Type B pancreatic cell (in vitro differentiated cells): ENCODE measurements at places on chromosomes 1 and 21.
A peak's percentile ranks its signal among the peaks of the same experiment; 100 is the strongest.

DNA sequence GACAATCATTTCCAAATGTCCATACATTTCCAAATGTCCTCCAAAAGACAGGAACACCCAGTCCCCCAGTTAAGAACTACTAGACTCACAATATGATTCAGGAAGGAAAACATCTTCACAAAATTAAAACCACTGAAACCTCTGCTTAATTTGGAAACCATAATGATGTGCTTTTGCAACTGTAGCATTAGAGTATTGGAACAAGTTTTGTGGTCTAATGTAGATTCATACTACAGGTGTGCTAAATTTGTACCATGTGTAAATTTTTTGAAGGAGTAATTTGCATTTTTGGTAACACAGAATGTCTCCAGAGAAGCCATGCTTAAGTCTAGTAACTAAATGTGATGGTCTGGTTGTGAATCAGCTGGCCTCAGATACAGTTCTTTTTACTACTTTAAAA, 129.6 kb downstream of the DPYD start:
- DNase-seq, result no peak

GRCh38 chr1:59438058-59438560, 141.2 kb downstream of the FGGY start:
- no peak for DNase-seq

- DNase-seq, result no peak
Measured at GRCh38 chr1:42736571-42737200, 3.4 kb downstream of the CLDN19 start.

DNA sequence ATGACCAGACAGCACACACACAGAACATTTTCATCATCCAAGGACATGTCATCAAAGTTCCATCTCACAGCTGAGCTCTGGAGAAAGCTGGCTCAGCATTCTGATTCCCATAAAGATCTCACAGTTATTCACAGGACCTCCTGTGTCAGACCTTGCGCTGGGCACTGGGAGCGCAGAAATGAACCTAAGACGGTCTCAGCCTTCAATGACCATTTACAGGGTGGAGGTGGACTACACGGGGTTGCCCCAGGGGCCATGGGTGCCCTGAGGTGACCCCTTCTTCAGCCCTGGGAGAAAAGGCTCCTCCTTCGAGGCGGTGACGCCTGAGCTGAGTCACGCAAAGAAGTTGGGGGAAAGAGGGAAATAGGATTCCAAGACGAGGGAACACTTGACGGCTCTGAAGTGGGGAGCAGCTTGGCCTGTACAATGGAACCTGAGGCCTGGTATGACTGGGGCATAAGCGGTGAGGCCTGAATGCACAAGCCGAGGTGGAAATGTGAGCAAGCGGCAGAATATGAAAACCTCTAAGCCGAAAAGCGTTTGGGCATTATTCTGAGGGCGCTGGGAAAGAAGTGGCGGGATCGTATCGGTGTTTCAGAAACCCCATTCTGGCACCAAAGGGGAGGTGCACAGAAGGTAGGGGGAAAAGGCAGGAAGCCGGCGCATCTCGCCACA, 797 bp downstream of the CC2D1B start:
- no peak for DNase-seq

- DNase-seq, result no peak
Measured at GRCh38 chr1:154881820-154882535, 11.9 kb upstream of the KCNN3 start.

GRCh38 chr1:99731384-99731783, 35.1 kb downstream of the FRRS1 start:
- DNase-seq, result no peak

- DNase-seq, result no peak
Measured at GRCh38 chr1:210910020-210910575, 223.8 kb downstream of the KCNH1 start.

DNA sequence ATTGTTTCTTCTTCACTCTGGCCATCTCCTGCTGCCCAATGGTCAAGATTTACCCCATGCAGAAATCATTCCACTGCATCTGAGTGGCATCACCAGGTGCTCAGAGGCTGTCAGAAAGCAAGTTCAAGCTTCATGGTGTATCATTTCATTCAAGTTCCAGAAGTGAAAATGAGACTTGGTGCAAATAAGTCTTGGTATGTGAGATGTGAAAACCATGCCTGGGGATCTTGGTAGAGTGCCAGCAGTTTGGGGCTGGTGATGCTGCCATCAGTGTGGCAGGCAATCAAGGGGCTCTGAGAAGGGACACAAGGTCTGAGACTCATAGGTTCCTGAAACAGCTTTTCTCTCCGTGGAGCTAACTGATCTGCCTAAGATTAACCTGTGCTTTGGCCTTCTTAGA, 52.0 kb downstream of the CD2 start:
- no peak for DNase-seq

- no peak for DNase-seq
Measured at GRCh38 chr1:198968866-198969265, 330.0 kb downstream of the PTPRC start.

GRCh38 chr1:47593598-47594285, 155.9 kb downstream of the FOXD2 start:
- DNase-seq, result peak; percentile 54

DNA sequence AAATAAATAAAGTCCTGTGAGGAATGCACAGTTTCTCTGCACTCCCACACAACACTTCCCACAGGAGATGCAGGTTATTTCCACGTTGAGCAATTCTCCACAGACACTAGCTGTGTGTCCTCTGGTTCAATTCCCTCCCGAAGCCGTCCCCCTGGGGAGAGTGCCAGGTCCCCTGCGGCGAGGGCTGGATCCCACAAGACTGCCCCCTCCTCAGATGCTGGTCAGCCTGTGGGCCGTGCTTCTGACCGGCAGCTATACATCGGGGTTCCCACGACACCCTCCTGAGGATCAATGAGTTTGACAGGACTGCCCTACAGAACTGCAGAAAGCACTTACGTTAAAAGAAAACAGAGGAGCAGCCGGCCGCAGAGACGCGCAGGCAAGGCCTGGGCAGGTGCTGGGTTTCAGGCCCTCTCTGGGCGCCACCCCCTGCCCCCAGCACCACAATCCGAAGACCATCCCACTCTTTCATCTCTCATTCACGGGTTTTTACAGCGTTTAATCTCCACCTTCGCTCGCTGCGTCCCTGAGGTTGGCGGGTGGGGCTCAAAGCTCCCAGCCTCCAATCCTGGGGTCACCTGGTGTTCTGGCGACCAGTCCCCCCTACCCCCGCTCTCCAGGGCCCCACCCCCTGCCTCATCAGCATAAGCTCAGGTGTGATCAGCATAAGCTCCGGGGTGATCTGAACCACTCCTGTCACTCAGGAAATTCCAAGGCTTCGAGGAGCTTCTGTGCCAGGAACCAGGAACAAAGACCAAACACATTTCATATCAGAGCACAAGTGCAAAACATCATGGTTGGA, 9.3 kb downstream of the SLC35E2B start:
- no peak for DNase-seq

- no peak for DNase-seq
Measured at GRCh38 chr1:157725221-157725577, 24.6 kb upstream of the FCRL3 start.

DNA sequence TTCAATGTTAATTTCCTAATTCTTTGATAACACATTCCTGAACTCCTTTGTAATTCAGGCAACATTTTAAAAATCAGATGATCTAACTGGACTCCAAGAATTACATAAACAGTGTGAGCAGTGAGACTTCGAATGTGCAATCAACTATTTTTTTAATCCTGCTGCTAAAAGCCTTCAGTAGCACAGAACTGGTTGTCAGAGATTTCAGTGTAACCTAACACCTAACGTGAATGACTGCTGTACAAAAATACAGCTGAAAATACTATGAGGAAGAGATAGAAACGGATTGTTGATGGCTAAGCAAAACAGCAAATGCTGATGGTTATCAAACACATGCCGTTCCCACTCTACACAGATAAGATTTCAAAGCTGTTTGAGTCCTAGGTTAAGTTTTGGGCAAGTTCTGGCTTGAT, 46.1 kb downstream of the APP start:
- no peak for DNase-seq

- no peak for DNase-seq
Measured at GRCh38 chr1:43206600-43207228, 34.6 kb downstream of the CFAP57 start.

DNA sequence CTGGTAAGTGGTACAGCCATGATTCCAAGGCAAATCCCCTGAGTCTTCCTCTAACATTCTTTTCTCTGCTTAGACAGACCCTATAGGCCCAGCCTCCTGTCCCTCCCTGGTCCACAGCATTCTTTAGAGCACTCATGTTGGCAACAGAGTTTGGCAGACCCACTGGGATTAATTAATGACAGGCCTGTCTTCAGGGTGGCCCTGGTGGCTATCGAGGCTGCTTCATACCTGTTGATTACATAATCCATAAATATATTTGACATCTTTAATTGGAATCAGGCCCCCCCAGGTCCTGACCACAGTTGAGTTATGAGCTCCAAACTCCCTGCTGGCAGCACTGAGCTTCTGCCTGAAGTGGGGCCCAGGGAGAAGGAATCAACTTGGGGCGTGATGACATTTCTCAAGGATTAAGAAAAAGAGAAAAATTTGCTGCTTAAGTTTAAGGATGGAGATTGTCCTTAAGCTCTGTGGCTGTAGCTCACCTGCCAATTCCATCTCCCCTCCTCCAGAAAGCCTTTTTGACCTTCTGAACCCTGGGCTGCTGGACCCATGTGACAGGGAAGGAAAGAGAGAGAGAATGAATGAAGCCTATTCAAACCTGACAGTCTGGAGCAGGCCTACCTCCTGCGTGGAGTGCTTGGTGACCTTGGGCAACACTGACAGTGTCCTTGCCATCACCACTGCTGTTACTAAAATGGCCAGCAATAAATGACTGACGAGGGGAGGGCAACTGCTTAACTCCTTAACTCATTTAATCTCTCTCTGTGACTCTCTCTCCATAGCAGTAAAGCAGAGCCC, 156.6 kb downstream of the TRABD2B start:
- DNase-seq, result no peak

GRCh38 chr1:19250629-19251304, 557 bp downstream of the EMC1 start:
- no peak for DNase-seq

DNA sequence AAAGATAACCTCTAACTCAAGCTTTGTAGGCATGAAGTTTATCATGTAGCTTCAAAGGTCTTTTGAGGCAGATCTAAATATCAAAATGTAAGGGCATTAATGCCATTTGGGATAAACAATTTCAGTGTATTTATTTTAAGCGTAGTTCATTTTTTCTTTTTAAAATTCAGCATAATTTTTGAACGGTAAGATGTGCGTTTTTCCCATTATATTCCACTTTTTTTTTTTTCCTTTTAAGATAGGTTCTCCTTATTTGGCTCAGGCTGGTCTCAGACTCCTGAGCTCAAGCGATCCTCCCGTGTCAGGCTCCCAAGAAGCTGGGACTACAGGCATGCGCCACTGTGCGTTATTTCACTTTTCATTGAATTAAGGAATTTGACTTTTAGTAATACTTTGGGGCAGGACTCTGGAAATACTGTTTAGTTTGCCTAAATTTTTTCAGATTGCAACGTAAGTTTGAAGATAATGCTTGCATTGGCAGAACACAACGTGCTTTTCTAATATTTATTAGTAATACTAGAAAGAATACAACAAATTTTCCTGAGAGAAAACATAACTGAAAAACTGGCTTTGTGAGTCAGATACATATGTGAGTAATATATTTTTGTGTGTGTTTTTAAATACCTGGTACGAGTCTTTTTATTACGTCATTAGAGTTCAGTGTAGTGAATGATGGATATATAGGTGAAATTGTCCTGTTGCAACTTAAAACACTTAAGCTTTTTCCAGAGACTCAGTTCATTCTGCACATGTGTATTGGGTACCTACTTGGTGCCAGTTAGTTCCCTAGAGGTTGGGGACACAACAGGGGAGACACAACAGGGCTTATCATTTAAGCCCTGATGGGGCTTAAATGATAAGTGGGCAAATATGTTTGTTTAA, 2.2 kb downstream of the RALGPS2 start:
- no peak for DNase-seq

- DNase-seq, result no peak
Measured at GRCh38 chr1:80468356-80468755, 1332.4 kb upstream of the ADGRL2 start.

- DNase-seq, result no peak
Measured at GRCh38 chr21:35637431-35637830, 422.9 kb downstream of the SETD4 start.

DNA sequence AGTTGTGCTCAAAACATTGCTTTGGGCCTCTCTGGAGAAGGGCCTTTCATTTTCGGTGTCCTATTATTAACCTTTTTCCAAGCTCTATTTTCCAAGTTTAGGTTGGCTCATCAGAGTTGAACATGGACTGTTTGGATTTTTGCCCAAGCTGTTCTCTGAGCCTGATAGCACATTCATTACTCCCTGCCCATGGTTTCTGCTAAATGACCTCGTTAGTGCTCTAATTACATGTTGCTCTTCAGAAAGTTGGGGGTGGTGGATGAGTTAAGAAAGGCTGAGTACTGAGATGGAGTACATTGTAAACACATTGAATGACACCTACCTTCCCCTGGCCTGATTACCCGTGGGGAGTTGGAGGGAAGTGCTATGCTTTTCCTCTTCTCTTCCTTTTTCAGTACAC, 38.9 kb downstream of the LMO4 start:
- no peak for DNase-seq

- DNase-seq, result no peak
Measured at GRCh38 chr1:56965916-56966697, at the start of gene C8B. Gene C8B, minus strand, starts transcription at chr1:56966015. Its CDS starts 67 bp downstream, at chr1:56965948.

- no peak for DNase-seq
Measured at GRCh38 chr1:21950734-21951133, 13.6 kb upstream of the HSPG2 start.

DNA sequence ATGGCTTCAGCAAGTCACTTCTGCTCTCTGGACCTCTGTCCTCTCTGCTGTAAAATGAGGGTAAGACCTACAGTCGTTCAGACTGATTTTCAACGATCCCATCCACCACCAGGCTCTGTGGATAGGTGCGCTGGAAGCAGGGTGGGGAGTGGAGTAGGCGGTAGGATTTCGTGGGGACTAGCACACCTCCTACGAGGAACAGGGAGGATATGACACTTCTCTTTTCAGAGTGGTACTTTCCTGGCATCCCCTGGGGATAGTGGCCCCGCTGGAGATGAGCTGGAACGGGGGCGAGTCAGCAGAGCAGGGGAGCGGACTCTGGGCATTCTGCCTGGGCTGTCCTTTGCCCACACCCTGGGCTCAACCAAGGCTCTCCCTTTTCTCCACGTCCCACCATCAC, 17.7 kb downstream of the ETNK2 start:
- DNase-seq, result no peak

DNA sequence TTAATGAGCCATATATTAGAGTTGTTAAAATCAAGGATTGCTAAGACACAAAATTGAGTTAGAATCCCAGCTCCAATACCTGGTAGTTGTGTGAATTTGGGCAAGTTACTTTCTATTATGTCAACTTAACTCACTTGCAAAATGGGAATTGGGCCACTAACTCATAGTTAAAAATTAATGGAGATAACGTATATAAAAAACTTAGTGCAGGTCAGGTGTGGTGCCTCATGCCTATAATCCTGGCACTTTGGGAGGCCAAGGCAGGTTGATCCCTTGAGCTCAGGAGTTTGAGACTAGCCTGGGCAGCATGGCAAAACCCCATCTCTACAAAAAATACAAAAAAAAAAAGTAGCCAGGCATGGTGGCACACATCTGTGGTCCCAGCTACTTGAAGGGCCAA, 57.5 kb downstream of the SRSF11 start:
- no peak for DNase-seq

GRCh38 chr1:92291372-92291999, 7.3 kb downstream of the GLMN start:
- no peak for DNase-seq

GRCh38 chr1:114771992-114772391, 8.5 kb downstream of the SIKE1 start:
- DNase-seq, result no peak
